ENCODE measurements at places on chromosomes 13 and 19.
A peak's percentile ranks its signal among the peaks of the same experiment; 100 is the strongest.

DNA sequence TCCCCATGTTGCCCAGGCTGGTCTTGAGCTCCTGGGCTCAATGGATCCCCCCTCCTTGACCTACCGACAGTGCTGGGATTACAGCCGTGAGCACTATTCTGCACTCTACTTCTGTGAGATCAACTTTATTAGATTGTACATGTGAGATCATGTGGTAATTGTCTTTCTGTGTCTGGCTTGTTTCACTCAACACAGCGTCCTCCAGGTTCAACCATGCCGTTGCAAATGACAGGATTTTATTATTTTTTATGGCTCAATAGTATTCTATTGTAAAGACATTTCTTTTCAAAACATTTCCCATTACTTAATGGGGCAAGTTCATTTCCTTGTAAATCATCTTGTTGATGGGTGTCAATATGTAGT, 1.5 kb upstream of the OBI1 start:
- no peak for DNase-seq

DNA sequence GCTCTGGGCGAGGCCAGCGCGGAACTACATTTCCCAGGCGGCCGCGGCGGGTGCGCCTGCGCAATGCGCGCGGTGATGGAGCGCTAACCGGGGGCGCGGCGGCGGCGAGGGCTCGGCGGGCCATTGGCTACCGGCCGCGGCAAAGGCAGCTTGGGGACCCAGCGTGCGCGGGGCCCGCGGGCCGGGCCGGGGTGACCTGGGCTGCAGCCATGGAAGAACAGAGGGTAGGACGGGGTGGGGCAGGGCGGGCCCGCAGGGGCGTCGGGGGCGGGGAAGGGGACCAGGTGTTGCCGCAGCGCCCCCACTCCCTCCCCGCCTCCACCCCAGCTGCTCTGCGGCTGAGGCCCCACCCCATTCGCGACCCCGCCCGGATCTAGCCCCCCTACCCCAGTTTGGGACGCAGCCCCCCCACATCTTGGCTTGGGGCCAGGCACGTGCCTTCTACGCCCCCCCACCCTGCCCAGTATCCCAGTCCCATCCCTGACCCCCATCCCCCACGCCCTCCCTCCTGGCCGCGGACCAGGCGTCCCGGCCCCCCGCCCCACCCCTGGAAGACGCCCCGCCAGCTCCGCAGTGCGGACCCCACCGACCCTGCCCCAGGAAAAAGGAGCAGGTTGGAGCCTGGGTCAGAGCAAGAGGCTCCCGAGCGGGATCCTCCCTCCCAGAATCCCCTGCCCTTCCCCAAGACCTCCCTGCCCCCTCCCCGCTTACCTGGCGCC, at the start of gene FSD1:
Gene FSD1, plus strand, starts transcription at position 61 of the 719 bp plus-strand sequence. Its CDS starts 149 bp downstream, at position 210.
- peak; percentile 44 for DNase-seq

GRCh38 chr19:34733266-34733745, 737 bp upstream of the ZNF181 start:
- DNase-seq: no peak

DNA sequence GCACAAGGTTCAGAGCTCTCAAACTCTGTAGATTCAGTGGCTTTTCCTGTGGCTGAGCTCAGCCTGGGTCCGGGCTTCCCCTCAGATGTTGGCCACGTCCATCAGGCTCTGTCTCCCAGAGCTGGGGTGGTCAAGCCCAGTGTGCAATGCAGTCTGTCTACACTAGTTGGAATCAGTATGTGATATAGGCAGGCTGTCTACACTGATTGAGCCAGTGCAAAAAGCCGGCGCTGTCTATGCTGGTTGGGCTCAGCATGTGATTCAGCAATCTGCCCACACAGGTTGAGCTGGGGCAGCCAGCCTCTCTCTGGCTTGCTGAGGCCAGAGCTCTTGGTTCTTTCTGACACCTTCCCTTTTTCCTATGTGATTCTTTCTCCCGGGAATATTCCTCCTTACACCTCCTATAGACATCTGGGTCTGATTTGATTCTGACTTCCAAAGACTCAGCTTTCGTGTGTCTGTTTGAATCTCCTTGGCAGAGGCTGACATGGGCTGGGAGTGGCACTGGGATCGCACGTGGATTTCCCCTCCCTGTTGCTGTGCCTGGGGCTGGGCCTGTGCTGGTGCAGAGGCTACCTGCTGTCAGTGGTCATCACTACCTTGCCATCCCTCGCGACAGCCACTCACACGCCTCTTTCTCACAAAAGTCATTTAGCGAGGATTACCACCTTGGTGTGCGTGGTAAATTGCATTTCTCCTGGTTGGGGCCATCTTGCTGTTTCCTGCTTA, 9.3 kb downstream of the CHST8 start:
- no peak for DNase-seq

- DNase-seq: no peak
Measured at GRCh38 chr13:59906413-59907049, 257.2 kb downstream of the DIAPH3 start.

GRCh38 chr13:35826626-35827254, 304.4 kb downstream of the DCLK1 start:
- no peak for DNase-seq

GRCh38 chr13:67844574-67844973, 614.4 kb upstream of the PCDH9 start:
- DNase-seq: no peak

DNA sequence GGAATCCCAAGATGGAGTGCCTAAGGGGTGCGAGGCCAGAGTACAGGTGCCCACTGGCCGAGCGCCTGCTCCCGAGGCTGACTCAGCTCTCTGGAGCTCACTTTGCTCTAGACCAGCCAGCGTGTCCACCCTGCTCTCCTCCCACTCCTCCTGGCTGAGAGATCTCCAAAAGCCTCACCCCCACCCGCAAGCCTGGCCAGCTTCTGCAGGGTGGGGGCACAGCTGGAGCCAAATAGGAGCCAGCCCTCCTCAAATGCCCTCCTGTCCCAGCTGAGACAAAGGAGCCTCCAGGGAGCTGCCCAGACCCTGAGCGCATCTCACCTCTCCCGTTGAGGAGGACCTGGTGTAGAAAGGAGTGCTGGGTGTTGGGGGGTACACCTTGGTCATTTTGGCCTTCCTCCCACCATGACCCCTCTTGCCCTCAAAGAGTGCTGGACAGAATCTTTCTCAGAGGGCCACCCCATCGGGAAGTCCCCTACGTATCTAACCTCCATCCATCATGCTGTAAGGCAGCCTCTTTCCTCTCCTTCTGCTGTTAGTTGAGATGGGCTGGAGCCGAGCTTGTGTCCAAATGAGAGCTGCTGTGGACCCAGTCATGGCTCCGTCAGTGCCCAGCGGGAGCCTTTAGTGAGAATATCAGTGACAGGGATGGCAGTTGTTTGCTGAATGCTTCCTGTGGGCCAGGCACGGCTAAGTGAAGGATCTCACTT, 123.9 kb upstream of the VSTM2B start:
- no peak for DNase-seq

- no peak for DNase-seq
Measured at GRCh38 chr13:23384111-23384510, 49.4 kb downstream of the SACS start.

DNA sequence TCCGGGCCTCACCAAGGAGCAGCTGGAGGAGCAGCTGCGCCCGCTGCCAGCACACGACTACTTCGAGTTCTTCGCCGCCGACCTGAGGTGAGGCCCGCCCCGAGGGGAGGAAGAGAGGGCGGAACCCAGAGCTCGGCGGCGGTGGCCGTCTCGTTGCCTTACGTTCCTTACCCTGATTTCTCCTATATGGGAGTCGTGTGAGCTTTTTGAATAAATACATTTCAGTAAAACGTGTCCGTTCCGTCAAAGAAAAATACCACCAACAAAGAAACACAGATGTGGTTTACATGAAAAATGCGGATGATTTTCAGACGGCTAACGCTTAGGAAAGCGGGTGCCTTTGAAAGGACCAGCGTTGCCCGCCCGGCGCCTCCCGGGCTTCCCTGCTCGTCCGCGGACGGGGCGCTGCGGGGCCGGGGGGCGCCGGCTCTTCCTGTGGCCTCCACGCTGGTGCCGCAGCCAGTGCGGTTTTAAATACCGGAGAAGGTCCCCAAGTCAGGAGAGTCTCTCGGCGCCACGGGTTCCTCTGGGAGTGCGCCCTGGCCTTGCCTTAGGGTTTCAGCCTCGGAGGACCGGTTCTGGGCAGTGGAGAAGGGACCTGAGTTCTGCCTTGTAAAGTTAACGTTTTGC, 755 bp downstream of the UPF3A start:
- no peak for DNase-seq

GRCh38 chr19:9848060-9848459, 12.9 kb downstream of the PIN1 start:
- no peak for DNase-seq

DNA sequence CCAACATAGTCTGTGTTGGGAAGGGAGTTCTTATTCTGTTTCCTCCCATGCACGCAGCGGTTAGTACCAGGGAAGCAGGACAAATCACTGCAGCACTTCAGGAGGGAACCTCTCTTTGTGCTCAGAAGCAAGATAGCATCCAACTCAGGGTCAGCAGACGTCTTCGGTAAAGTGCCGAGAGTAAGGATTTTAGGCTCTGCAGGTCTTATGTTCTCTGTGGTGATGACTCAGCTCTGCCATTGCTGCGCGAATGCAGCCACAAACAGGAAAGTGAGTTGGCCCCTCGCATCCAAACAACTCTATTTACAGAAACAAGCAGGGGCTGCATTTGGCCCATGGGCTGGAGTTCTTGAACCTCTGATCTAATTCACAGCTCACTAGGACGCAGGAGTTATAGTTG, 122.1 kb upstream of the SPATA13 start:
- DNase-seq: peak; percentile 26

DNA sequence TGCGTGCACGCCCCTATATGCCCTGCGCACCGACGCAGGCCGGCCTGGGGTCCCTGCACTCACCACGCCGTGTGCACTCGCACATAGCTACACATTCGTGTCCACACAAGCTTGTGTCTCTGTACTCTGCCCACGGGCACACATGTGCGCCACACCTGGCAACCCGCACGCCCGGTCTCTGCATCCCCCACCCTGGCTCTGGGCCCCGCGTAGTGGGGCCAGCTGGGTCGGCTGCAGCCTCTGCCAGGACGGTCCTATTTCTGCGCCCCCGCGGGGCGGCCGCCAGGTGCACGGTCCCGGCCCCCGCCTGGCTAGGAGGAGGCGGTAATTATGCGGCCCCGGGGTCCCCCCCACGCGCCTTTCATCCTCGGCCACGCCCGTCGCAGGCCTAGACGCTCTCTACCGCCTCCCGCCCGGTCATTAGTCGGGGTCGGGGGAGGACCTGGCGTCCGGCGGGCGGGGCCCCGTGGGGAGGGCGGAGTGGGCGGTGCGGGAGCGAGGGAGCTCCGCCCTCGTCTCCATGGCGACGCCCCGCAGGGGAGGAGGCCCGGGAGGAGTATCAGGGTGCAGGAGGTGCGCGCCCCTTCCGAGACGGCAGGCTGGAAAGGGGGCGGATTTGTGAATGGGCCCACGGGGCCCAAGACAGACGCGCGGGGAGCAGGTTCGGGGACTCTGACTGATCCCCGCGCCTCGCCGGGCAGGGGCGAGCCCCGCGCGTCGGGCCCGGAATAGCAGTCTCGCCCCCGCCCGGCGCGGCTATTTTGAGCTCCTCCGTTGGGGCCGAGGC, 2.8 kb upstream of the CIRBP start:
- DNase-seq: peak; percentile 55

GRCh38 chr13:101453784-101454201, 1.3 kb downstream of the ITGBL1 start:
- no peak for DNase-seq

DNA sequence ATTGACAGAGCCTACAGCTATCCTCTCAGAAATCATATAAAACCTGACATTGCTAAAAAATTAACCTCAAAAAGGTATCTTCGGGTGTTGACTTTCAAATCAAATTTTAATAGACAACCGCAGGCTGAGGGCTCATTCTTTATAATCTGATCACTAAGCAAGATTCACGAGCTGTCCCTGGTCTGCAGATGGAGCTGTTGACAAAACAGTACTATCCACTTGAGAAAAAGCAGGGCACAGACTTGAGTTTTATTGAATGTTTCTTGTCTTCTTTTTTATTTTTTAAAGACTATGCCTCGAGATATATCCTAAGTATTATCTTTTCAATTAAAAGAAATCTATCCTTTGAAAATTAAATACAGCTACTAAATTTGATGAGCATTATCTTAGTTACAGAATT, 540.5 kb downstream of the PCDH9 start:
- DNase-seq: no peak

GRCh38 chr19:36183245-36183628, 31.0 kb upstream of the COX7A1 start:
- DNase-seq: no peak

All from NK-92 treated with Interleukin-12 subunit alpha and Interleukin-12 subunit beta, amount 100 ng/mL, for 24 hours (cell line).